ENCODE measurements at places on chromosomes 11 and 22.
A peak's percentile ranks its signal among the peaks of the same experiment; 100 is the strongest.

GRCh38 chr11:105168457-105168856, 28.9 kb upstream of the CARD18 start:
- no peak overlapping the region for H3K4me3 ChIP-seq
- H3K27me3 ChIP-seq = no peaks in the 10 kb centered on the region
- no peaks in the 10 kb centered on the region for H3K36me3 ChIP-seq
- DNase-seq = no peak

GRCh38 chr11:71399341-71399740, 48.9 kb downstream of the DHCR7 start:
- no peaks in the 10 kb centered on the region for H3K4me1 ChIP-seq
- H3K27me3 ChIP-seq = peaks cover 10% of the 10 kb centered on the region
- H3K4me3 ChIP-seq = no peak overlapping the region
- DNase-seq = no peak

- peaks cover 66% of the 10 kb centered on the region for H3K4me1 ChIP-seq
- peak overlapping the region; percentile 52 for H3K4me3 ChIP-seq
- no peaks in the 10 kb centered on the region for H3K36me3 ChIP-seq
- no peaks in the 10 kb centered on the region for H3K27me3 ChIP-seq
- DNase-seq = peak; percentile 88
- H3K27ac ChIP-seq = peak overlapping the region; percentile 90
These were observed 38.0 kb downstream of the ETS1 start for GRCh38 chr11:128549256-128549944.

DNA sequence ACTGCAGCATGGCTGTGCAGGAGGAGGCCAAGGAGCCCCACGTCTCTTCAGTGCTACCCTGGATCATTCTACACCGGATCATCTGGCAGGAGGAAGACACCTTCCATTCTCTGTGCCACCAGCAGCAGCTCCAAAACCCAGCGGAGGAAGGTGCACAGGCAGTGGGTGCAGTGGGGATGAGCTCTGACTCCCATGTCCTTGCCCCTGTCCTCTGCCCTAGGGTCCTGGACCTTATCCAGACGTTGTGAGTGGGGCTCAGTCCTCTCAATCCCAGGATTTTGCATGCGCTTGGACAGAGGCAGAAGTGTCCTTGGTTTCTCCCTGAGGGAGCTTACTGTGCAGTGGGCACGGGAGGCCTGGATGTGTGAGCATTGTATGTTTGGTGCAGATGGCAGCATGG, 61.3 kb downstream of the CABIN1 start:
- H3K27ac ChIP-seq = no peak overlapping the region
- no peak for DNase-seq
- peaks cover 73% of the 10 kb centered on the region for H3K36me3 ChIP-seq
- H3K4me3 ChIP-seq = no peak overlapping the region

- H3K4me1 ChIP-seq = no peaks in the 10 kb centered on the region
- DNase-seq = no peak
- H3K36me3 ChIP-seq = no peaks in the 10 kb centered on the region
- H3K27ac ChIP-seq = no peak overlapping the region
- H3K4me3 ChIP-seq = no peak overlapping the region
- H3K27me3 ChIP-seq = no peaks in the 10 kb centered on the region
These were observed 78.9 kb upstream of the PLET1 start for GRCh38 chr11:112339566-112339965.

DNA sequence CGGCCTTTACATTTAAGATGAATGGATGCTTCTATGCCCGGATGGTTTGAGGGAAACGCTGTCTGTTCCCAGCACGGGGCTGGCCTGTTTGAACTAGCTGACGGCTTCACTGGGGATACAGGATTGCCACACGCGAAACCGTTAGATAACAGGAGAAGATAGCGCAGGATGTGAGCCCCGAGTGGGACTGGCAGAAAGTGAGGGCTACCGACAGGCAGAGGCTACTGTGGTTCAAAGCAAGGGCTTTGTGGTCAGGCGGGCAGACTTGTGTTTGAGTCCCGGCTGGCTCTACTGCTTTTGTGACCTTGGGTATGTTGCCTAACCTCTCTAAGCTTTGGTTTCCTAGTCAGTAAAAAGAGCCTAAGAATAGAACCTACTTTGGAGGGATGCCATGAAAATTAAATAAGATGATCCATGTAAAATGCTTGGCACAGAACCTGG, 2.8 kb upstream of the OAF start:
- peaks cover 13% of the 10 kb centered on the region for H3K4me1 ChIP-seq
- H3K36me3 ChIP-seq = no peaks in the 10 kb centered on the region
- H3K4me3 ChIP-seq = no peak overlapping the region
- DNase-seq = no peak

Data from heart left ventricle (tissue), 16 donors.